ENCODE measurements at places on chromosomes 4 and X.

GRCh38 chr4:150525321-150525868, 56.6 kb upstream of the MAB21L2 start:
- no peak for DNase-seq

DNA sequence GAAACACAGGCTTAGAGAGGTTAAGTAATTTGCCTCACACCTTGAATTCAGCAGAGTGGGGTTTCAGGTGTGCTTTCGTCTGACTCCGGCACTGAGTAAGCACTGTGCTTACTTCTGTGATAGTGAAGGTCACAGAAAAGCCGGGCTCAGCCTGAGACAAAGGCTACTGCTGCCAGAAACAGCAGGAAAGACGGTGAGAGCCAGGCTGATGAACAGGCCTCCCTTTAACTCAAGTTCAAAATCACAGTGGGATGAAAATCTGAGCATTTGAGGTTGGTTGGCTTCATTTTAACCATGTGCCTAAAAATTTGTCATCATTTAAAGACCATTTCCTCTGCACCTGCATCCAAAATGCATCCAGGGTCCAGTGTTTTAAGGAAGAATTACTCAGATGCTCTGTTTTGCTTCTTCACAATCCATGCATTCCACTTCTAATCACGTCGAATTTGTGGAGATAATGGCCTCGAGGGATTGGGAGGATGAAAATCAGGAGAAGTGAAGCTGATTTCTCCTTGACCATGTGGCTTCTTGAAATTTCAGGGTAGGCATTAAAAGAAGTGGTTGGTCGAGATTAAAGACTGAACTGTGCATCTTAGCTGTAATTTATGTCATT, 121.2 kb upstream of the LNX1 start:
- no peak for DNase-seq

DNA sequence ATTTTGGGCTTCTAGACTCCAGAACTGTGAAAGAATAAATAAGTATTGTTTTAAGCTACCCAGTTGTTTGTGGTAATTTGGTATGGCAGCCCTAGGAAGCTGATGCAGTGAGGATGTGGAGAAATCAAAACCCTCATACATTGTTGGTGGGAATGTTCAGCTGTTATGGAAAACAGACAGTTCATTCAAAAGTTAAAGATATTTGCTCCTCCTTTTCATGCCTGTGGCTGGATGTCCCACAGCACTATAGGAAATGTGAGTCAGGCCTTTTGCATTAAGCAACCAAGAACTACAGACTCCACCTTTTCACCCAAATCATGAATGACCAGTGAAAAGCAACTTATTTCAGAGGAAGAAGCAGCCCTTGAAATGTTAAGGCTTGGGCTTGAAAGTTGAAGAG, 6.7 kb downstream of the BBS12 start:
- DNase-seq: no peak

DNA sequence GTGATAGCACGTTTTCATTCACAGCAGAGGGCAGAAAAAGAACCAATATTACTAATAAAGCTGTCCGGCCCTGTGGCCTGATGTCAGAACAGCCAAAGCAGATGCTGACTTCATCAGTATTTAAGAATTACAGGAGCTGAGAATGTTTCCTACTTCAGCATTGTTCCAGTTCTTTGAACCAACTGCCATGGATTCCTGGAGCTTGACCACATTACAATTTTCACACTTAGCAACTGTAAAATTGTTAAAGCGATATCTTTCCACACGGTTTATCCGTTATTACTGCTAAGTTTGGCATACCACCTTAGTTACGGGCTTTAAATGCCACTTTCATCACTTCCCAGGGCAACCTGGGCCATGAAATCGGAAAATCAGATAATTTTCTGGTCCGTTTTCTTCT, 118.2 kb downstream of the EPHA5 start:
- DNase-seq: no peak

DNA sequence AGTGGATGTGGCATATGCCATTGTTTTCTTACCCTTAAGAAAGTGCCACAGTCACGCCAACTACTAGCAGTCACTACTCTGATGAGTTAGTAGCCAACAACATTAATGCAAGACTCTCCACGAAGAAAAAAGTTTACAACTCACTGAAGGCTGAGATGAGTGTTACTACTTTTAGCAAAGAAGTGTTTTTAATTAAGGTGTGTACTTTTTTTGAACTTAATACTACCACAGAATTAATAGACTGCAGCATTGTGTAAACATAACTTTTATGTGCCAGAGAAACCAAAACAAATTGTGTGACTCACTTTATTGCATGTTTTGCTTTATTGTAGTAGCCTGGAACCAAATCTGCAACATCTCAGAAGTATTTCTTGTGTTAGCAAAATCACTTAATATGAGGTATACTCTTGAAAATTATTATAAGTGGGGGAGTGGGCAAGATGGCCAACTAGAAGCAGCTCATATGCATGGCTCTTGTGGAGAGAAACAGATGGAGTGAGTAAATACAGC, 2.2 kb upstream of the UGT2B4 start:
- DNase-seq: no peak

GRCh38 chrX:74160358-74160757, 143.6 kb upstream of the ZCCHC13 start:
- DNase-seq: no peak

GRCh38 chrX:46279925-46280313, 265.3 kb downstream of the ZNF674 start:
- no peak for DNase-seq

DNA sequence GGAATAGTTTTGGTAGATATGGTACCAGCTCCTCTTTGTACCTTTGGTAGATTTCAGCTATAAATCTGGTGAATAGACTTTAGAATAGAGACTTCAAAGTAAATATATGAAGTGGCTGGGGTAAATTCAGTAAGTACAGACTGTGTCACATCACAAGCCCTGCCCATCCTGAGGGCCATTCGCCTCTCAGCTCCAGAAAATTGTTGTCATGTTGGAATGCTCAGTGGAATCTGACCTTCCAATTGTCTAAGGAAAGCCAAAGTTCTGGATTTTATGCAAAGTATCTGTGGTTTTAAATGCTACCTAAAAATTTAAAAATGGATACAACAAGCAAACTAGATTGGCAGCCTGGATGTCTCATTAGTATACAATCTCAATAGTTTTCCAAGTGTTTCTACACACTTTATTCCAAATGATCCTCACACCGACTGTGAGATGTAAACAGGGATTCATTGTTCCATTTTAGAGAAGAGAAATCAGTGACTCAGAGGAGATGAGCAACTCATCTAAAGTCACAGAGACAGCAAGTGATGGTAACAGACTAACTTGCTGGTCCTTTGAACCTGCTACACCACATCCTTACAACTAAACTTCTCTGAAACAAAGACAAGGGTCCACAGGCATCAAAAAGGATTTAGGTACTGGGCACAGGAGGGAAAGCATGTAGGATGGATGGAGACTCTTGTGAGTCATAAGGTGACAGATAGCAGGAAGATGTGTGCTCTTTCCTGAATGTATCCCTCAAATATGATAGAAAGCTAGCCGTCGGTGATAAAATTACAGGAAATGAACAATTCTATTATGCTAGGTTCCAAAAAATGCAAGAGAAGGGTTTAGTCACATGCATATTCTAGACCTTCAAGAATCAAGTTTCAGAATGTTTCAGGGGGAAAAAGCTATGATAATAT, 127.3 kb downstream of the ATP10D start:
- DNase-seq: no peak

- DNase-seq: no peak
Observed at GRCh38 chrX:111850975-111851374, 25.0 kb upstream of the TRPC5OS start.

GRCh38 chrX:135295944-135296305, 13.4 kb upstream of the ETDC start:
- no peak for DNase-seq

GRCh38 chr4:189443341-189443740, 497.3 kb upstream of the FRG1 start:
- no peak for DNase-seq

GRCh38 chr4:47567511-47567910, 82.4 kb downstream of the ATP10D start:
- no peak for DNase-seq

DNA sequence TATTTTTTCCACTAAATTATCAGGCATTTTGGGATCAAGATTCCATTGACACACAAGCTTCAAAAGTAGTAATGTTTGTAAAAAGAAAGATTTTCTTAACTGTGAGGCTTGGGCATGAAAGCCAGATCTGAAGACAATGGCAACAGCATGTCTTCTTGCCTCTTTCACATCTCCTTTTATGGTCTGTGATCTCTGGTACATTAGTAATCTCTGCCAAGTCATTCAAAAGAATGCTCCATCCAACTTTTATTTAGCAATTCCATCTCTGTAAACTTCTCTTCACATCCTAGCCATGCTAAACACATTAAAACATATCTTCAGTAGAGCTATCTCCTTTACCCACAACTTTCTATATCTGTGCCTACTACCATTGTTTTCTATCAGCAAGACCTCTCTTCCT, 465.4 kb downstream of the FAT4 start:
- DNase-seq: no peak

- DNase-seq: no peak
Observed at GRCh38 chr4:133812236-133812635, 389.4 kb downstream of the PABPC4L start.

DNA sequence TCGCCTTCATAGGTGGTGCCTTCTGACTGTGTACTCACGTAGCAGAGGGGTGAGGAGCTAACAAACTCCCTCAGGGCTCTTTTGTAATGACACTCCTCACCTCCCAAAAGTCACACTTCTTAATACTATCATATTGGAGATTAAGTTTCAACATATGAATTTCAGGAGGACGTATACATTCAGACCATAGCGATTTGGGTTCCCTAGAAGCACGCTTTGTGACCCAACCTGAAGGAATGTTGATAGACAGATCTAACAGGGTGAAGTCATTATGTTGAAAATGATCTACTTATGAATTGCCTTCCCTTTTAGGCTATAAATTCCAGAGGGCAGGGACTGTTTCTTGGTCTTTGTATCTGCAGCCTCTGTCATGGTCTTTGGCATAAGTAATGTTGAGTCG, 3.2 kb upstream of the KLHL34 start:
- DNase-seq: no peak

GRCh38 chrX:31661280-31661810, 589.5 kb upstream of the FTHL17 start:
- no peak for DNase-seq

- DNase-seq: no peak
Observed at GRCh38 chrX:40182095-40182494, 84.3 kb upstream of the BCOR start.

DNA sequence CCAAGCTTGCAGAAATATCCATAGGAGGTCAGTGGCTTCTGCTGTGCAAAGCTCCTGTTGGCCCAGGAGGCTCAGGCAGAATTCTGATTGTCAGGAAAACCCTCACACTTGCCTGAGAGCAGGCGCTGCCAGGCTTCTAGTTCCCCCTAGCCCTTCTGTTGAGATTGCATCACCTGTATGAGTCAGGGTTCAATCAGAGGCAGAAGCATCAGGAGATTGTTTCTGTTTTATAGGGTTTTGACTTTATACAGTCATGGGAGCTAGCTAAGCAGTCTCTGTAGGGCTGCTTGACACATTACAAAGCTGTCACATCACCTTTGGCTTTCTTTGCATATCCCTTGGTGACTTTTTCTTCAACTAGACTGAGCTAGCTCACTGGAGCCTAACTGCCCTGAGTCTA, 27.8 kb downstream of the DIPK2B start:
- DNase-seq: no peak

GRCh38 chr4:185921583-185922555, 109.9 kb upstream of the SORBS2 start:
- no peak for DNase-seq

DNA sequence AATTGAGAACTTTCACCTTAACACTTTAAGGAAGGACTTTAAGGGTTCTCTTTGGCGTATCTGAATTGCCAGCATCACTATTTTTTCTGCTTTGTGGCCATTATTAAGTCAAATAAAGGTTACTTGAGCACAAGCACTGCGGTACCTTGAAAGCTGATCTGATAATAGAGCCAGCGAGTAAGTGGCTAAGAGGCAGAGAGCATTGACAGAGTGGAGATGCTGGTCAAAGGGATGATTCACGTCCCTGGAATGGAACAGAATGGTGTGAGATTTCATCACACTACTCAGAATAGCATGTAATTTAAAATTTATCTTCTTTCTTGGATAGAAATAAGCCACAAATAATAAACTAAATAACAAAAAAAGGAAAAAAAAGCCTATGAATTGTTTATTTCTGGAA, 57.1 kb upstream of the NPFFR2 start:
- DNase-seq: no peak

GRCh38 chr4:25856756-25857155, 6.0 kb downstream of the SEL1L3 start:
- DNase-seq: no peak

DNA sequence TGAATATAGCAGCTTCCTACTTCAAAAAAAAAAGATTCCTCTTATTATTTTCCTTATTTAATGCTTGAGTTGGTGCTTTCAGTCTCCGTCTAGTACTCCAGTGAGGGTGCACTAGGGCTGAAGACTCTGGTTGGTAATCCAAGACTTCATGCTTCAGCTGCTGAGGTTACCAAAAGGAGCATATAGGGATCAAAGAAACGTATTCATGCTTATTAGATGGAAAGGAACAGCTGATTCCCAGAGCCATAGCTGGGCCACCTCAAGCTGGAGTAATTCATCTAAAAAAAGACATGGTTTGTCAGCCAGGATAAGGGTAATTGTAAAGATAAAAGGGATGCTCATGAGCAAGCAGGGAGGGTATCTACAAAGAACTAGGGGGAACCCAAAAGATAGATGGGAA, 131.7 kb upstream of the FAM47B start:
- no peak for DNase-seq

DNA sequence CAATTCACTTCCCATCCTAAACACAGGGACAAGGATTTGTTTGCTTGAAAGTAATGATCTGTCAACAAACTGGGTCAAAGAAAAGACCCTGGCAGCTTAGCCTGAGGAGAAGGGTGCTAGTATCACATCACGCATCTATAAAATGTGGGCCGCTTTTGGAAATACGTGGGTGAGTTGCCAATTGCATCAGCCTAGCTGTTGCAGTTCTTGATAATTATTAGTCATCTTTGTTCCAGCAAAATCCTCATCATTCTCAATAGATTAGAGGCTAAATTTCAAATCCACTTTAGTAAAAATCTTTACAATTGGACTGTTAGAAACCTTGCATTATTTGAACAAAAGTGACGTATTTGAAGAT, 33.6 kb upstream of the TAPT1 start:
- DNase-seq: no peak

GRCh38 chrX:110944751-110945675, 149.4 kb upstream of the CHRDL1 start:
- DNase-seq: no peak
